ENCODE measurements at places on chromosomes 13 and 19. TPM values are rescaled to one million over a fixed set of nuclear protein-coding genes. Genes with fewer than 3 reads are reported as not detected.

- DNase-seq = no peak
Measured at GRCh38 chr13:111121506-111121905, 6.4 kb downstream of the ARHGEF7 start.

DNA sequence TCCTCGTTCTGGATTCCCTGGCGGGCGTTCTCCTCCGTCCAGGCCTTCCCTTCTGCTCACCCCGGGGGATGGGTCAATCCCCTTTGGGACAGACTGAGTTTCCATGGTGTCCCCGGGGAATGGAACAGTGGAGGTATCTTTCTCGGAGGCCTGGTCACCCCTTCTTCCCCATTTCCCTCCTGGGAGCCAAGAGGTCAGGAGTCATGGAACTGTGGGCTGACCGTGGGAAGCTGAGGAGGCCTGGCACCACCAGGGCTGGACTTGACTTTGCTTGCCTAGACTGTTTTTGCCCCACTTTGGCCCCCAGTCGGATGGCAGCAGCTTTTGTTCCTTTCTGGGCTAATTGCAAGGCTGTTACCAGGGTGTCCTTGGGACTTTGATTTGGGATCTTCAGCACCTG lies 2.0 kb downstream of the NACC1 start:
- no peak for DNase-seq

- DNase-seq = no peak
Measured at GRCh38 chr13:75645141-75645540, 9.0 kb downstream of the LMO7 start.

GRCh38 chr13:33575378-33575777 lies 242.6 kb upstream of the RFC3 start:
- DNase-seq = no peak

DNA sequence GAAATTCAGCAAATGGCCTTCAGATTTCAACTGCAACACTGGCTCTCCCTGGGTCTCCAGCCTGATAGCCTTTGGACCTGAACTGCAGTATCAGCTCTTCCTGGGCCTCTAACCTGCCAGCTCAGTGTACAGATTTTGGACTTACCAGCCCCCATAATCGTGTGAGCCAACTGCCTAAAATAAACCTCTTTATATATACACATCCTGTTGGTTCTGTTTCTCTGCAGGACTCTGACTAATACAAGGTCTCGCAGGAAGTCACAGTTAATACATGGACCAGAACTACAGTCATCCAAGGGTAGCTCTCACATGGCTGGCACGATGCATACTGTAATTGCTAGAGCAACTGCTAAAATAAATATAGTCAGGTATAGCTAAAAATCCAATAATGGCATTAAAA lies 85.1 kb downstream of the KATNAL1 start:
- DNase-seq = no peak

DNA sequence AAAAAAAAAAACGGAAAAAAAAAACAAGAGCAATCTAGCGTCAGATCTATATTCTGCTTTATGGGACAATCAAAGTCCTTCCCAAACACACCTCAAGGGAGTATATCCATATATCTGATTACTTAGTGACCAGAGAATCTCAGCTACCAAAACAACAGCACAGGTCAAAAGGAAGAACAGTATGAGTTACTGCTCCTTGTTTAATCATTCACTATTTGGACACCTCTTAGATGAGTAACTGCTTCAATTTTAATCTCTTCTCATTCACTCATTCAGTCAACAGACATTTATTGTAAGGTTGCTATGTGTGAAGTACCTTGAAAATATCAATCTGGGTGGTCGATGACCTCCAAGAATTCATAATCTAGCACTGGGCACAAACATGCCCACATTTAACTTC lies 193.2 kb downstream of the IRS2 start:
- DNase-seq = no peak

DNA sequence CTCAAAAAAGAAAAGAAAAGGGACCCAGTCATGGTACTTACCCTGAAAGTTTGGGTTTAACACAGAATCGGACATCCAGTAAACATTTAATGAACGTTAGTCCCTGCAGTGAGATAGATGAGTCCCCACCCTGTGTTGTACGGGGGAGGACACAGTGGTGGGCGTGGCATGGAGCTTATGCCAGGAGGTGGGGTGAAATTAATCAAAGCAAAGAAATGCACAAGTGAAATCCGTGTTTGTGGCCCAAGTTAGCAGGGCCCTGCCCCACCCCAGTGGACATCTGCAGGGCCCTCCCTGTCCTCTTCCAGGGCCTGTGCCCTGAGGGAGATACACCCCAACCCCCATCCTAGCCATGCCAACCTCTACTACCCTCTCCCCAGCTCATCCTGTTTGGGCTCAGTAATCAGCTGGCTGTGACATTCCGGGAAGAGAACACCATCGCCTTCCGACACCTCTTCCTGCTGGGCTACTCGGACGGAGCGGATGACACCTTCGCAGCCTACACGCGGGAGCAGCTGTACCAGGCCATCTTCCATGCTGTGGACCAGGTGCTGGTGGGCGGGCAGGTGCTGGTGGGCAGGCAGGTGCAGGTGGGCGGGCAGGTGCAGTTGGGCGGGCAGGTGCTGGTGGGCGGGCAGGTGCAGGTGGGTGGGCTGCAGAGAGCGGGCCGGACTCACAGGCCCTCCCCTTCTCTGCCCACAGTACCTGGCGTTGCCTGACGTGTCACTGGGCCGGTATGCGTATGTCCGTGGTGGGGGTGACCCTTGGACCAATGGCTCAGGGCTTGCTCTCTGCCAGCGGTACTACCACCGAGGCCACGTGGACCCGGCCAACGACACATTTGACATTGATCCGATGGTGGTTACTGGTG lies 3.9 kb downstream of the MCOLN1 start:
- DNase-seq = no peak

GRCh38 chr19:29467824-29468401 lies 57.9 kb upstream of the VSTM2B start:
- no peak for DNase-seq

GRCh38 chr19:17289489-17289888 lies 7.8 kb downstream of the ANKLE1 start:
- no peak for DNase-seq

DNA sequence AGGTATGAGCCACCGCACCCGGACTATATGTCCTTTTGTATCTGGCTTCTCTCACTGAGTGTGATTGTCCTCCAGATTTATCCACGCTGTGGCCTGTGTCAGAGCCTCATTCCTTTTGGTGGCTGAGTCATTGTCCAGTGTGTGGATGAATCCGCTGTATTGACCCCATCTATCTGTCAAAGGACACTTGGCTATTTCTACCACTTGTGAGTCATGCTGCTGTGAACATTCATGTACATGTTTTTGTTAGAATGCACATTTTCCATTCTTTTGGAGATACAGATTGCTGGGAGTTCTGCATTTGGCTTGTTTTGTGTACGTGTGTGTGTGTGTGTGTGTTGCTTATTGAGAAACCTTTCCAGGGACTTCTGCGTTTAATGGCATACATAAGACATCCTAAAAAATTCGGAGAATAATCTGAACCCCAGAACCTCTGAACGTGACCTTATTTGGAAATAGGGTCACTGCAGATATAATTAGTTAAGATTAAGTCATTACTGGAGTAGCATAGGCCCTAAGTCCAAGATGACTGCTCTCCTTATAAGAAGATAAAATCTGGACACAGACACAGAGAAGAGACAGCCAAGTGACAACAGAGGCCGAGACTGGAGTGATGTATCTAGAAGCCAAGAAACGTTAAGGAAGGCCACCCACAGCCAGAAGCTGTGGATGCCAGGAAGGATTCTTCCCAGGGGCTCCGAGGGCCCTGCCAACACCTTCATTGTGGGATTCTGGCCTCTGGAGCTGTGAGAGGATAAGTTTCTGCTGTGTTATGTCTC lies 4.9 kb upstream of the GIPC3 start:
- DNase-seq = no peak

DNA sequence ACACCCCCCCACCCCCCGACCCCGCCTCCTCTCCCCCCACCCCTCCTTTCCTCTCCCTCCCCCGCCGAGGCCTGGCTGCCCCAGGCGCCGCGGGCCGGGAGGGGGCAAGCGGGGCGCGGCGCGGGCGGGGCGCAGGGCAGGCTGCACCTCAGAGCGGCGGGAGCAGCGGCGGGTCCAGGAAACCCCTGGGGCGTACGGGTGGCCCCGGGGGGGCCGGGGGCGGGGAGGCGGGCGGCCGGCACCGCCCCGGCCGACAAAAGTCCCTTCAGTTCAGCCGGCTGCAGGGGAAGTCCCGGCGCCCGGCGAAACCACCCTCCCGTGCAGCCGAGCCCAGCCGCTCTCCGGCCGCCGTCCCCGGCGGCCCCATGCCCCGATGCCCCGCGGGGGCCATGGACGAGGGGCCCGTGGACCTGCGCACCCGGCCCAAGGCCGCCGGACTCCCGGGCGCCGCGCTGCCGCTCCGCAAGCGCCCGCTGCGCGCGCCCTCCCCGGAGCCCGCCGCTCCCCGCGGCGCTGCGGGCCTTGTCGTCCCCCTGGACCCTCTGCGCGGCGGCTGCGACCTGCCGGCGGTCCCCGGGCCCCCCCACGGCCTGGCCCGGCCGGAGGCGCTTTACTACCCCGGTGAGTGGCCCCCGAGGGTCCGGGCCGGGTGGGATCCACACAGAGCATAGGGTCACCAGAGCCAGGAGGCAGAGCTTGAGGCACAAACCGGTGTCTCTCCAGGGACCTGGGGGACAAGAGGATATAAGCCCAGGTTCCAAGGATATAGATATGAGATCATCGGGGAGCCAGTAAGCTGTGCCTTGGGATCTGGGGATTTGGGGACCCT lies at the start of gene BCL3:
Gene BCL3, plus strand, starts transcription at position 283 of the 829 bp plus-strand sequence. Its CDS starts 83 bp downstream, at position 366.
- no peak for DNase-seq

DNA sequence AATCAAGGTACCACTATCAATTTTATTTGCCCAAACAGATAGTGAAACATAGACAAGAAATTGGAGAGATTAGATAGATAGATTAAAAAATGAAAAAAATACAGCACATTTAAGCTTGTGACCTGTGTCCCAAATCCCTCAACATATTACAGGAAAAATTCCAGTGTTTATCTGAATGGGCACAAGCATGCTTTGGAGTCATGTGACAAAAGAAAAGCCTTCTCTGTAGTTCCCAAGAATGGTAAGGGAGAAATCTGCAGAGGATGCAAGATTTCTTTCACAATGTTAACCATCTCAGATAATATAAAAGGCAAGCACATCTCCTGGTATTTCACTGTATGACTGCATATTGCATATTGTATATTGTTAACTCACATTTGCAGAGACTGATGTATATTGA lies 168.0 kb downstream of the PCDH9 start:
- no peak for DNase-seq

- no peak for DNase-seq
Measured at GRCh38 chr19:12098040-12098439, 33.5 kb downstream of the ZNF844 start.

DNA sequence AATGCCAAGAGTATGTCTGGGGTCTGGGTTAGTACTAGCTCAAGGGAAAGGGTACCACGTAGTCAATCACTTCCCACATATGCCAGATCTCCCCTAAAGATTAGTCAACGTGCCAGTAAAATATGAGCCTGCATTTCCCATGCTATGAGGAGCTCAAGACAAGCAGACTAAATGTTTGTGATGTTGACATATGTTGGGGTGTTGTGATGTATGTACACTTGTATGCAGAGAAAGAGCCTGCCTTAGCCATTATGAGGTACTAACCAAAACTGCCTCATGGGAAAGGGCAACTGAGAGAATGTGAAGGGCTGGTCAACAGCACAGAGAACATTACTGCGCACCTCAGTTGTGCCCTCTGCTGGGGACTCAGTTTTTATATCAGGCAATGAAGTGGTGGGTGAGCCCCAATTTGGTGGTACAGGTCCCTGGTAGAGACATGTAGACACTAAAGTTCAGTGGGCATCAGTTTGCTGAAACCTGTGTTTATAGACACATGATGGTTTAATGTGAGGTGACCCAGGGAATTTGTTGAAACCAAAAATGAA lies 287.0 kb downstream of the DCT start:
- no peak for DNase-seq

DNA sequence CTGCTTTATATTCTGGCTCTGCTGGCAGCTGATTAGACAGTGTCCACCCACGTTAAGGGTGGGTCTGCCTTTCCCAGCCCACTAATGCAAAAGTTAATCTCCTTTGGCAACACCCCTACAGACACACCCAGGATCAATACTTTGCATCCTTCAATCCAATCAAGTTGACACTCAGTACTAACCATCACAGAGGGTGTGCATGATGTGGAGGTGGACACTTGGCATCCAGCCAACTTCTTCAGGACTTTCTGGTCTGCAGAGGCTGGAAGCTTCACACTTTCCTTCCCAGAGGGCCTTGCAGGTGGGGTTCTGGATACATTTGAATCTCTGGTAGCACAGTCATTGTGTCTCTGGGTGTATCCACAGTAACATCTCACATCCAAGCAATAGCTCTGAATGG lies 18.9 kb upstream of the IGFL1 start:
- no peak for DNase-seq

- no peak for DNase-seq
Measured at GRCh38 chr13:37144661-37145060, 39.2 kb upstream of the CSNK1A1L start.

DNA sequence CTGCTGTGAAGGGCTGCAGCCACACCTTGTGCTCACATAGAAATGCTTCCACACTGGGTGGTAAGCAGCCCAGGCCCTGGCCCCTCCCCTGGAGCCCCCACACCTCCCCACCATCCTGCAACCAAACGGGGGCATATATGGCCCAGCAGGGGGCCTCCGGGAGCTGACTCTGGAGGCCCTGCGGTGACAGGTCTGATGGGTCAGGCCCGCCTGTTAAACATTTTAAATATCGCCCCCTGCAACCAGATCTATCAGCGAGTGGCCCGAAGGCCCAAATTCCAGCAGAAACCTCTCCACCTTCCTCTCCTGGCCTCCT lies 48.0 kb upstream of the KATNAL1 start:
- DNase-seq = no peak

DNA sequence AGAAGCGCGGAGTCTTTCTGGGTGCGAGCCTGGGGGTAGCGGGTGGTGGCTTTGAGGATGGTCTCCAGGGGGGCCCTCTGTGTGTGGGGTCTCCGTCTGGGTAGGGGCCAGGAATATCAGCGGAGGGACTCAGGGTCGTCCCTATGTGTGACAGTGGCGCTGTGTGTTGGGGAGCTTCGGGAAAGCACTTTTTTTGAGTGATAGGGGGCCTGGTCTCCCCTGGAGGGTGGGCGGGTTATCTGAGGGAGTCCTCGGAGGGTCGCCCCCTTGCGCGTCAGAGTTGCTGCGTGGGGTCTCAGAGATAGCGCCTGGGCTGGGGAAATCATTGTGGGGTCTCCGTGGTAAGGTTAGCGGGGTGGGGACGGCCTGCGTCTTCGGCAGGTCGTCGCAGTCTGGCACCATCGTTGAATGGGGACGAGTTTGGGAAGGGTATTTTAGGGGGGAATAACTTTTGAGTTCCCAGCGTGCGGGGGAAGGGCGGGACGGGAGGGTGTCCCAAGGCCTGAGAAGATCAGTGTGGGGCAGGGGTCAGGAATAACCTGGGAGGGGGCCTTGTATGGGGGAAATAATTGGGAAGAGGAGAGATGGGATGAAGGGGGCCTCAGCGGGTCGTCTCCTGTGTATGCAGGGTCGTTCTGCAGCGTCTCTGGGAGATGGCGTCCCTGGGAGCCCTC lies 857 bp downstream of the IER2 start:
- no peak for DNase-seq

- DNase-seq = no peak
Measured at GRCh38 chr19:45113628-45114027, 20.6 kb downstream of the PPP1R37 start.

OR7A5 gene
- not detected for total RNA-seq

IZUMO4 gene
- total RNA-seq = 4.9 TPM

CDX2 gene
- 31.8 TPM for total RNA-seq

LTBP4 gene
- total RNA-seq = 145 TPM

GCDH gene
- total RNA-seq = 46.8 TPM

PCDH20 gene
- 7.2 TPM for total RNA-seq

IL11 gene
- total RNA-seq = 0.46 TPM

PRTN3 gene
- not detected for total RNA-seq

All from type B pancreatic cell (in vitro differentiated cells).